ENCODE measurements at places on chromosomes 5 and 9. TPM values are rescaled to one million over a fixed set of nuclear protein-coding genes. Genes with fewer than 3 reads are reported as not detected.

DNA sequence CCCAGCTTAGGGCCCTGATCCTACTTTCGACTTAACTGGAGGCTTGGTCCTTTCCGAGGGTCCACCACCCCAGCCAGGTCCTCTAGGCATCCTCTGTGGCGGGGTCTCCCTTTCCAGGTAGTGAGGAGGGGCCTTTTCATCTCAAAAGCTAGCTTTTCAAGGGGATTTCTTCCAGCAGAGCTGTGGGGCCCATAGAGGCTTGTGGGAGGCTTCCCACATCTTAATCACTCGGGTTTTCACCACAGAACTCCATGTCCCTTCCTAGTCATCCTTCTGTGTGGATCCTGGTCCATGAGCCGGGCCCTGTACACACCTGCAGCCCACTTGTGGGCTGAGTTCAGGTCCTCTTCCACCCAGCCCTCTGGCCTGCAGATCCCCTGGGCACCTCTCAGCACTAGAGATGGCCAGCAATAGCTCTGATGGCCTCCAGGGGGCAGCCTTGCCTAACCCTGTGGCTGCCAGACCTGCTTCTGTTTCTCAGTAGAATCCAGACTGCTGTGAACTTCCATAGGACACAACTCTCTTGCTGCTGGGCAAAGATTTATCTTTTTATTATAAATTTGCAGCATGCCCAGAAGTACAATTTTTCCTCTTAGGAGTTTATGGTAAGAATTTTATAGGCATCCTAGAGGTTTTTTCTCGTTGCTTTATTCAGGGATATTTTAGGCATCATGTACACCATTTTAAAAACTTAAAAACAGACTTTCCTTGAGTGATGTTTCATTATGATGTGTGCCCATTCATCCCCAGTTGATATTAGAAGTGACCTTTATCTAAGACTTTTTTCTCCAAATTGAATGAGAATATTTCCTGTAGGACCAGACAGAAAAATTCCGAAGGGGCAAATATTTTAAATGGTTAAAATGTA lies 208.9 kb downstream of the TRIO start:
- H3K27me3 ChIP-seq = no peaks in the 10 kb centered on the region
- no peak overlapping the region for H3K4me3 ChIP-seq
- H3K4me1 ChIP-seq = no peaks in the 10 kb centered on the region
- DNase-seq = peak; percentile 70
- H3K27ac ChIP-seq = no peak overlapping the region
- H3K36me3 ChIP-seq = no peaks in the 10 kb centered on the region

DNA sequence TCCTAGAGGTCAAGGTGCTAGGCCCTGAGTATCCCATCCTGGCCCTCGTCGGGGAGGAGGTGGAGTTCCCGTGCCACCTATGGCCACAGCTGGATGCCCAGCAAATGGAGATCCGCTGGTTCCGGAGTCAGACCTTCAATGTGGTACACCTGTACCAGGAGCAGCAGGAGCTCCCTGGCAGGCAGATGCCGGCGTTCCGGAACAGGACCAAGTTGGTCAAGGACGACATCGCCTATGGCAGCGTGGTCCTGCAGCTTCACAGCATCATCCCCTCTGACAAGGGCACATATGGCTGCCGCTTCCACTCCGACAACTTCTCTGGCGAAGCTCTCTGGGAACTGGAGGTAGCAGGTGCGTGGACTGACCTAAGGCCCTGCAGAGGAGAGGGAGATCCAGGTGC lies 7.9 kb downstream of the BTNL9 start:
- DNase-seq = no peak
- peaks cover 77% of the 10 kb centered on the region for H3K27me3 ChIP-seq
- no peak overlapping the region for H3K4me3 ChIP-seq
- no peaks in the 10 kb centered on the region for H3K36me3 ChIP-seq
- H3K27ac ChIP-seq = no peak overlapping the region

- peaks cover 22% of the 10 kb centered on the region for H3K36me3 ChIP-seq
- DNase-seq = peak; percentile 50
- no peak overlapping the region for H3K4me3 ChIP-seq
- peaks cover 2% of the 10 kb centered on the region for H3K4me1 ChIP-seq
Measured at GRCh38 chr9:130128733-130129431, 43.3 kb upstream of the NCS1 start.

GRCh38 chr9:135609366-135609955 lies 29.9 kb downstream of the GLT6D1 start:
- no peaks in the 10 kb centered on the region for H3K36me3 ChIP-seq
- H3K27me3 ChIP-seq = no peaks in the 10 kb centered on the region
- H3K4me3 ChIP-seq = no peak overlapping the region
- H3K27ac ChIP-seq = no peak overlapping the region

DNA sequence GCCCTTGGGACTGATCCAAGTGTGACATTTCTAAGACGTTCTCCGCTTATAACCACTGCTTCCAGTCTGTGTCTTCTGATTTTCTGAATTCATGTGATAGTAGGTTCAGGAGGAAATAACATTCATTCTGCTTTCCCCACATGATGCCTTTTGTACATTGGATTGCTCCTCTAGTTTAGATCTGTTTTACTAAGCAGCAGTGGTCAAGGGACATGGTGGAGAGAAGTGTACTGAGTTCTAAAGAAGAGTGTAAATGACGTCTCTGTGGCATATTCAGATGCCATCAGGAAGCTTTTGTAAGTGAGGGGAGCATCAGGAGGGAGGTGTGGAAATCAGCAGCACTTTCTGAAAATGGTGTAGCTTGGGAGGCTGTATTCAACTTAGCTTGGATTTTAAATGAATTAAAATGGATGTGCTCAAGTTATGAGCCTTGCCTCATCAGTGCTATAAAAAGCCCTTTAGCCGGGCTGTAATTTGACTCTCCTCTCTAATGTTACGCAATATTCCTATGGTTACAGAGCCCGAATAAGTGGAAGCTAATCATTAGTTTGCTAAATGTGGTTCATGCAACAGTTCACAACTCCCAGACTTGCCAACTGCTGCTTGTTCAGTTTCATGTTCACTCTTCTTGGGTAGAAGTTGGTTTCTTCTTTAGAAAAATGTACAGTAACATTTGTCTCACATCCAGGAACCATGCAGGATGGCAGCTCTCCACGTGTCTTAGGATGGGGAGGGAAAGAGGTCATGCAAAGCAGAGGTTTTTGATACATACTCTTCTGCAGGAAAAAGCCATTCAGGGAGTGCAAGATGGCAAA lies 281.3 kb downstream of the ARHGAP26 start:
- H3K27me3 ChIP-seq = no peaks in the 10 kb centered on the region
- no peaks in the 10 kb centered on the region for H3K36me3 ChIP-seq
- H3K27ac ChIP-seq = peak overlapping the region; percentile 64
- peak; percentile 90 for DNase-seq

DNA sequence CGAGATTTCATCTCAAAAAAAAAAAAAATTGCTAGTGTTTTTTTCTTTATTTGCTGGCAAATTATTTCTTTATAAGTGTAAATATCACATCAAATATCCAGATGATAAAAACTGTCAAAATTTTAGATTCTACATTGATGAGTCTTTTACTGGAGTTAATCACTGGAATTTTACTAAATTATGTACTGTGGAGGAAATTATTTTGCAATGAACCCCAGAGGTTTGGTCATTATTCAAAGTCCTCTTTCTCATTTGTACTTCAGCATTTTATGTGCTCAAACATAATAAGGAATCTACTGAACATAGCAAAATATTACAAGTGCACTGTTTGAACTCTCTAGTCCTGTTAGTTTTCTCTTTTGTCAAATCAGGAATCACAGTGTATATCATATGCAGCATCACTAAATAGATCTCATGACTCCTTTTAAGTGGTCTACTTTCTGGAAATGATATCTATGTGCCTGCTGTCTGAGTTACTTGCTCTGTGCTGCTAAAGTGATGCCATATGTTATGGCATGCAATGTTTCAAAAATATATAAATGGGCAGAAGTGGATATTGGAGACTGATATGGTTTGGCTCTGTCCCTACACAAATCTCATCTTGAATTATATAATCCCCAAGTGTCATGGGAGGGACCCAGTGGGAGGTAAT lies 18.0 kb downstream of the OTULINL start:
- no peaks in the 10 kb centered on the region for H3K4me1 ChIP-seq
- peaks cover 21% of the 10 kb centered on the region for H3K27me3 ChIP-seq
- H3K36me3 ChIP-seq = no peaks in the 10 kb centered on the region
- no peak overlapping the region for H3K4me3 ChIP-seq
- DNase-seq = no peak
- H3K27ac ChIP-seq = no peak overlapping the region

DNA sequence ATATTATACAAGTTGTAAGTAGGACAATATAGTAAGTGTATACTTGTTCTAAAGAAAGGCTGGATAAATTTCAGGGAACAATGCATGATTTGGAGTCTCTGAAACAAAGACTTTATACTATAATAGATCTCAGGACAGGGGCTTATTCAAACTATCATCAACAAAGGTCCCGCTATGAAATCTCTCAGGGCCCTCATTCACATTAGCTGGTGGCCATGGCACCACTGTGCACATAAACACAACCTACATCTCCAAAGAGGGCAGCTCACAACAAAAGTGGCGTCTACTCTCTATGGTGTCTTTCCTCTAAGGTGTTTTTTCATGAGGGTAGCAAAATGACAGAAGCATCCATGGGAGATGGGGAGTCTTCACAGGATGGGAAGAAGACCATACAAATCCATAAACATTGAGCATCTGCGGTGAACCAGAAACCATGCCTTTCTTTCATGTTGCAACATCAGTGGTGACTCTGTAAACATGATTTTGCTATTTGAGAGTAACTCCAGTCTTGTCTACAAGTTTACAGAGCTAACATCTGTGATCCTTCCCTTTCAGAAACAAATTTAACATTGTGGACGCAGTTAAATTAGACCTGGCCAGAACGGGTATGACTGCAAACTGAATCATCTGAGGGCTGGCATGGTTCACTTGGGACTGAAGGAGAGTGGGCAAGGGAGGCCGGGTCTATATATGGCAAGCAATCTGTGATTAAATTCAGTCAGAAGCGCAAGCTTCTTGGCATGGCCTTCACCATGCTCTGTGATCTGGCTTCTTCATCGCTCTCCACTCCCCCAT lies 5.5 kb downstream of the TTLL11 start:
- no peaks in the 10 kb centered on the region for H3K4me1 ChIP-seq
- H3K4me3 ChIP-seq = no peak overlapping the region
- no peaks in the 10 kb centered on the region for H3K27me3 ChIP-seq
- H3K27ac ChIP-seq = no peak overlapping the region
- no peak for DNase-seq

Gene DIRAS2
- total RNA-seq = not detected

Gene SLC6A7
- not detected for total RNA-seq

Measured in A673 (cell line).